Peyer's patch (tissue), 4 donors: ENCODE measurements at places on chromosomes 16 and 17. TPM values are rescaled to one million over a fixed set of nuclear protein-coding genes. Genes with fewer than 3 reads are reported as not detected.

GRCh38 chr17:1473841-1474240 lies 17.8 kb upstream of the CRK start:
- H3K4me1 ChIP-seq: peaks cover 3% of the 10 kb centered on the region
- DNase-seq: no peak
- H3K27ac ChIP-seq: peak overlapping the region; percentile 51
- no peak overlapping the region for H3K4me3 ChIP-seq
- H3K36me3 ChIP-seq: no peaks in the 10 kb centered on the region
- H3K27me3 ChIP-seq: no peaks in the 10 kb centered on the region

GRCh38 chr17:11264183-11264871 lies 23.3 kb downstream of the SHISA6 start:
- no peak overlapping the region for H3K4me3 ChIP-seq
- H3K4me1 ChIP-seq: no peaks in the 10 kb centered on the region
- H3K27me3 ChIP-seq: no peaks in the 10 kb centered on the region
- no peak for DNase-seq
- H3K36me3 ChIP-seq: no peaks in the 10 kb centered on the region

DNA sequence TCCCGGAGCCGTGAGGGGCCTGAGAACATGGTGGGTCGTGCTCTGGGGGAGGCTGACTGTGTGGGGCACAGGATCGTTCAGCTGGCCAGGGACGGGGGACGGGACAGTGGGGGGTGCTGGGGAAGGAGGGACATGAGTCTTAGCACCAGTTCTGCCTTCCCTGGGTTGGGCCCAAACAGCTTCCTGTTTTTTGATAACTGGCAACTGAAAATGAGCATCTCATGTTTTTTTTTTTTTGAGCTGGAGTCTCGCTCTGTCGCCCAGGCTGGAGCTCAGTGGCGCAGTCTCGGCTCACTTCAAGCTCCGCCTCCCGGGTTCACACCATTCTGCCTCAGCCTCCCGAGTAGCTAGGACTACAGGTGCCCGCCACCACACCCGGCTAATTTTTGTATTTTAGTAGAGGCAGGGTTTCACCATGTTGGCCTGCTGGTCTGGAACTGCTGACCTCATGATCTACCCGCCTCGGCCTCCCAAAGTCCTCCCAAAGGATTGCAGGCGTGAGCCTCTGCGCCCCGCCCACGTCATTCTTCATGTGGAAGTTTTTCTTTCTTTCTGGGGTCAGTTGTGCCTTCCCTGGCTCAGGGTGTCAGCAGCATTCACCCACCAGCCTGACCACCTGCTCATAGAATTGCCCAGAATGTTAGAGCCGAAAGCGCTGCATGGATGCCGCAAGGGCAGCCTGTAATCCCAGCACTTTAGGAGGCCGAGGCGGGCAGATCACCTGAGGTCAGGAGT lies 6.4 kb downstream of the ASPSCR1 start:
- no peak overlapping the region for H3K27ac ChIP-seq
- no peak for DNase-seq
- no peak overlapping the region for H3K4me3 ChIP-seq
- H3K36me3 ChIP-seq: peaks cover 47% of the 10 kb centered on the region
- no peaks in the 10 kb centered on the region for H3K27me3 ChIP-seq
- peaks cover 5% of the 10 kb centered on the region for H3K4me1 ChIP-seq

Gene SEC14L1
- total RNA-seq: 18.2 TPM

DNA sequence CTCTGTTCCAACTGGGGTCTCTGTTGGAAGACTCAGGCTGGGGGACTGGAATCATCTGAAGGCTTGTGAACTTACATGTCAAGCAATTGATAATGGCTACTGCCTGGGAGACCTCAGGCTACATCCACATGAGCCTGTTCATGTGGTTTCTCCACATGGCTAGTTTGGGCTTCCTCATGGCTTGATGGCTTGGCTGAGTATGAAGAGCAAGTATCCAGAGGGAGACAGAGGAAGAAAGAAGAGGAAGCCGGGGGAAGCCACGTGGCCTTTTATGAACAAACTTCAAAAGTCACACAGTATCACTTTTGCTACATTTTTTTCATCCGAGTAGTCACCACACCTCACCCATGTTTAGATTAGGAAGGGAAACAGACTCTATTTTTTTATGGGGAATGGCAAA lies 158.9 kb downstream of the TRIM37 start:
- no peak for DNase-seq
- H3K4me1 ChIP-seq: no peaks in the 10 kb centered on the region
- H3K27ac ChIP-seq: no peak overlapping the region
- no peaks in the 10 kb centered on the region for H3K27me3 ChIP-seq
- H3K4me3 ChIP-seq: no peak overlapping the region
- no peaks in the 10 kb centered on the region for H3K36me3 ChIP-seq
